M059J (cell line): ENCODE measurements at places on chromosomes 7 and 10. TPM values are rescaled to one million over a fixed set of nuclear protein-coding genes. Genes with fewer than 3 reads are reported as not detected.

The HTR5A gene
- not detected in 2 replicates for total RNA-seq

The ZNF853 gene
- total RNA-seq, result 0.25 and 0.94 TPM in 2 replicates

The BLNK gene
- total RNA-seq, result not detected in 2 replicates

The SEM1 gene
- total RNA-seq, result 120 and 175 TPM in 2 replicates

The PDE6C gene
- total RNA-seq, result not detected in 2 replicates
